A549 treated with ZK216348 at 1 μM for 4 hours (cell line): ENCODE measurements at places on chromosomes 3 and 15. TPM values are rescaled to one million over a fixed set of nuclear protein-coding genes. Genes with fewer than 3 reads are reported as not detected.

SGO1 gene
- 10.4 to 24.2 TPM (median 14.2 TPM) in 5 replicates for total RNA-seq

PCOLCE2 gene
- 24.3 to 43.7 TPM (median 30.3 TPM) in 5 replicates for total RNA-seq

CCDC51 gene
- total RNA-seq = 20.8 to 29.7 TPM (median 26.2 TPM) in 5 replicates

HHLA2 gene
- 0.07 to 0.15 TPM in 2 of 5 replicates, not detected in the others for total RNA-seq

SPTBN5 gene
- 0.08 to 0.37 TPM (median 0.32 TPM) in 5 replicates for total RNA-seq

TMEM43 gene
- total RNA-seq = 81.6 to 105 TPM (median 99.4 TPM) in 5 replicates

COL6A5 gene
- not detected in 5 replicates for total RNA-seq

SELENOK gene
- total RNA-seq = 16.3 to 39.3 TPM (median 20.6 TPM) in 5 replicates

SPG11 gene
- total RNA-seq = 7.6 to 9.5 TPM (median 8.6 TPM) in 5 replicates

DENND6A gene
- total RNA-seq = 4.0 to 9.7 TPM (median 7.6 TPM) in 5 replicates

DUOX2 gene
- 0.05 to 0.09 TPM (median 0.05 TPM) in 4 of 5 replicates, not detected in the other for total RNA-seq

PYGO1 gene
- total RNA-seq = 4.8 to 9.6 TPM (median 7.9 TPM) in 5 replicates

GPR156 gene
- 0.34 to 0.47 TPM (median 0.34 TPM) in 5 replicates for total RNA-seq

TPRG1 gene
- 0.09 to 0.40 TPM (median 0.25 TPM) in 4 of 5 replicates, not detected in the other for total RNA-seq

FSD2 gene
- 0.13 TPM in 1 of 5 replicates, not detected in the others for total RNA-seq

ISLR gene
- 0.24 to 0.41 TPM (median 0.33 TPM) in 4 of 5 replicates, not detected in the other for total RNA-seq
